ENCODE measurements at places on chromosomes 3 and 15.

DNA sequence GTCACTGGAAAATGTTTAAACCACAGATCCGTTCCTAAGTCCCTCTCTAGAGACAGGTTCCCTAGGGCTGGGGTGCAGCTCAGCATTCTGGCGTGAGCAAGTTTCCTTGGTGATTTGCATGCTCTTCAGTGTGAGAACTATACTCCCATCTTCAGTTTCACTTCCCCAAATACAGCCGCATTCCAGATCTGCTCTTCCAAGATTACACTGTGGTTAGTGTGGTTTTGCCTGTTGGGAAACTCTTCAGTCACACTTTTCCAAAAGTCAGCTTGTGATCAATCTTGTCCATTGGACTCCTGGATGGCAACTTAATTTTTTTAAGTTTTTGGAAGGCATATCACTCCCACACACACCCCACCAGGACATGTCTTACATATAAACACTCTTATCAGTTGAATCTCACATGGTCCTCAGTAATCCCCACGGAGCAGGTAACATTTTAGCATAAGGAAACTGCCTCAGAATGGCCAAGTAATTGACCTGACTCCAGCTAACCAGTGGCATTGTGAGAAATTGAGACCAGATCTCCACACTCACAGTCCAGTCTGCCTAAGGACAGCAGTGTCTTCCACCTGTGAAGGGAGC is 33.5 kb upstream of the PTPN23 start:
- DNase-seq: no peak

GRCh38 chr3:17179381-17180205 is 294.8 kb downstream of the PLCL2 start:
- DNase-seq: peak; percentile 26

- peak; percentile 12 for DNase-seq
Observed at GRCh38 chr3:146503461-146504202, 34.3 kb upstream of the PLSCR2 start.

DNA sequence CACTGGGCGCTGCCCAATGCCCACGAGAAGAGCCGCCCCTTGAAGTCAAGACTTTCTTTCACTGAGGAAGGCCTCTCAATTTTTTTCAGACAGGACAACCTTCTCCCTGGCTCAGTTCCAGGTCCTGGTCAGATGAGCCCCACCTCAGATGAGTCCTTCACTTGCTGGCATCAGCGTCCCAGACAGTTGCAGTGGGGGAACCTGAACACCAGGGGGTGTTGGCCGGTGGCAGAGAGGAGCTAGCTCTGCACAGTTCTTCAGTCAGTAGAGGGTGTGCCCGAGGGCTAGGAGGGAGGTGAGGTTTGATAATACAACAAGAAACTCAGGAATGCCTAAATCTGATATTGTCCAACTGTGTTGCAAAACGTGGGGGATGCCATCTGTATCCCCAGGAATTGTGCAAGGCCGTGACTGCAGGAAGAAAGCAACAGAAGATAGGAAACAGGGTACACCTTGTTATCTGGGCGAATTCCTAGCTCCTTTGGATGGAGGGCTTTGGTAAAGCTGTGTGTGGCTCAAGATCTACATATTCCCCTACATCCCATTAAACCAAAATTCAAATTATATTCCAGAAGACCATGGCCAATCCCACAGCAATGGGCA is 34.3 kb downstream of the CCR3 start:
- peak; percentile 56 for DNase-seq

DNA sequence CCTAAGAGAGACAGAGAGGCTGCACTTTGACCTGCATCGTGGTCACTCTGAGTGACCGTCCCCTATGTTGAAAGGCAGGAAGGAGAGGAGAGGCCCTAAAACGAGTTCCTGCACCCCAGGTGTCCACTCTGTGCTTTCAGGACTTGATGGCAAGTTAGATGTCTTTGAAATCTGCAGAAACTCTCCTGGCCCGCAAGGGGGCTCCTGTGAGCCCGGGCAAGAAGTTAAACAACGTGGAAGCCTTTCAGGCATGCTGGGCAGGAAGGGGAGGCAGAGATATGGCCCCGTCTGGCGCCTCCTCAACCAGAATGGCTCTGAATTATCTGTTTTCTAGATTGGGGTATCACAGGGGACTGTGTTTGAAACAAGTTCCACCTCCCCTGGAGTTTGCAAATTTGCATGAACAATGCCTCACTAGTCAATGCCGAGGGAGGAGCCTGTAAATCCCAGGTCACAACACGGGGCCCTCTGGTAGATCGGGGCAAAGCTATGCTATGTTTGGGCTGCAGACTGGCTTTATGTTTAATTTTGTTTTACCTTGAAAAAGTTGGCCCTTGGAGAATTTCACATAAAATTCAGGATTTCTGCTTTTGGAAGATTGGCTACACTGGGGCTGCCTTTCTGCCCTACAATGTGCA is 9.8 kb downstream of the CTXND1 start:
- no peak for DNase-seq

- peak; percentile 63 for DNase-seq
Observed at GRCh38 chr15:100438570-100438969, 90.2 kb downstream of the CERS3 start.

DNA sequence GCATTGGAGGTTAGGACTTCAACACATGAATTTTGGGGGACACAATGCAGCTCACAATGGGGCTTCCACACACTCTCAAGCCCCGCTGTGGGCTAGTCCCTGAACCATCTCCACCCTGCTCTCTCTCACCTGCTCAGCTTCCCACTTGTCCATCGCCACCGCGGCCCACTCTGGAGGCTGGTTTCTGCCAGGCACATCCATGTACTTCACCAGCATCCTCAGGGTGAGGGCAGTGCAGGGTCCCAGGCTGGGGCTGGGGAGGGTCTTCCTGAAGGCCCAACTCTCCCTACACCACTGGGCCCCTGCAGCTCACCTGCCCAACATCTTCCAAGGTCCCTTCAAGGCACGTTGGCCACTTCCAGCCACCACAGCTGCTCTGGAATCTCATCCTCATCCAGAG is 46.4 kb downstream of the KLF15 start:
- no peak for DNase-seq

DNA sequence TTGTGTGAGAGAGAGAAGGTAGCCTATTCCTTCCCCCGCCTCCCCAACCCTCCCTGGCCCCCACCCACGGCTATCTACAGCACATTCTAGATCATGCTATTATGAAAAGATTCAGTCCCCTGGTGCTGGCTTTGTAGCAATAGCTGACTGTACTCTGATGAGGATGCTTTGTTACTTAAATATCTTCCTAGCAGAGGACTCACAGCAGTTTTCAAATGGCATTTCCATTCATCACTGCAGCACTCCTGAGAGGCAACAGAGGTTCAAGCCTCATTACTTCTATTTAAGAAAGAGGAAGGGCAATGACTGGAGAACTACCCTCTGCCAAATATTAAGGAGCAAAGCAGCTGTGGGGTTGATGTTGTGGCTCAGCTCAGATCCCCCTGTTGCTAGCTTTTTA is 61.0 kb downstream of the LRRN1 start:
- no peak for DNase-seq

- no peak for DNase-seq
Observed at GRCh38 chr3:4914464-4914863, 64.8 kb upstream of the BHLHE40 start.

GRCh38 chr3:130705501-130705900 is 41.1 kb downstream of the PIK3R4 start:
- no peak for DNase-seq

DNA sequence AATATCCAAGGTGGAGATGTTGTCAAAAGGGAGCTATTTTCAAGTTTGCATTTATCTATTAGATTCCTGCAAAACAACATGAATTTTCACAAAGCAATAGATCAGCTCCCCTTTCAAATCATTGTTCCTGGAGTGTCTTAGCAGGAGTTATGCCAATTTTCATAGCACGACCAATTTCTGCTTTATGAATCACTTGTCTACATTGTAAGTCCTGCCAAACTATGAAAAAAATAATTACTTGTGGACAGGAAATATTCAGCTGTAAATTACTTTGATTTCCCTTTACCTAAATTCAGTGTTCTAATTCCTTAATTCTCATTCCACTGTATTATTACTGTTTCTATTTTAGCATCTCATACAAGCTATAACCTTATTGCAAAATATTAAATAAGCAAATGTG is 1289.6 kb downstream of the NSUN3 start:
- DNase-seq: no peak

- DNase-seq: no peak
Observed at GRCh38 chr3:131658115-131658514, 155.3 kb upstream of the MRPL3 start.

GRCh38 chr3:170386468-170386867 is 29.0 kb downstream of the SKIL start:
- DNase-seq: no peak

GRCh38 chr15:74775132-74775562 is 6.7 kb upstream of the CSK start:
- DNase-seq: no peak

GRCh38 chr15:40456299-40456712 is 14.5 kb upstream of the CHST14 start:
- DNase-seq: no peak

GRCh38 chr3:15645740-15646501 is 44.4 kb downstream of the BTD start:
- no peak for DNase-seq

GRCh38 chr3:64247991-64248646 is 22.9 kb upstream of the PRICKLE2 start:
- DNase-seq: no peak
